Right renal pelvis (tissue), 4 donors: ENCODE measurements at places on chromosomes 4 and X.

GRCh38 chr4:30754021-30754420 is 33.9 kb downstream of the PCDH7 start:
- DNase-seq, result no peak

GRCh38 chr4:158812543-158812942 is 43.7 kb downstream of the FNIP2 start:
- DNase-seq, result no peak

DNA sequence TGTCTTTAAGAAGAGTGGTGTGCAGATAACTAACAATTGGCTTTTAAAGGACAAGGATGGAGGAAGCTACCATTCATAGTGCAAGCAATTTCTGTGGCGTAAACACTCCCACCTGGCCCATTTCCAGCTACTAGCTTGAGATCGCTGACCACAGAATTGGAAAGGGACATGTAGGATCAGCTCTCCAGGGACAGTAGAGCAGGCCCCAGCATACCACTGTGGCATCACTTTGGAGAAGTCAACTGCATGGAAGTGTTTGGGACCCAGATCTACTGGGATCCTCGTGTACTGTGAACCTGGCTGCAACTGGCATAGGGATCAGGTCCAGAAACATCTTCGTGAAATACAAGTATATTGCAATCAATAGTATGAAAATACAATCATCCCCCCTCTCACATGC is 515.0 kb downstream of the INPP4B start:
- DNase-seq, result no peak

DNA sequence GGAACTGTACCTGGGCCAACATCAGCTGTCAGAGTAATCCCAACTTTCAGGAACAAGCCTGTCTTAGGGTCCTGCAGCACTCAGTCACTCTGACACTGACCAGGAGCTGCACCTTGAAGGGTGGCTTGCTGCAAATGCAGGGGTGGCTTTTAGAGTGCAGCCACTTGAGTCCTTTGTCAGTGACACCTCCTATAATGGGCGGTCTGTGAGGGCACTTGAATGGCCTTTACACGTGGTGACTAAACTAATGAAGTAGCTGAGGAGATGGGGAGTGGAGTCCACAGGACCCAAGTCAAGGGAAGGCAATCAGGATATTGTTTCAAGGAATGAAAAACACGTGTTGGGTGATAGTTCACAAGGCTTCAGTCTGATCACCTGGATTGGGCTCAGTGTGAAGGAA is 11.1 kb upstream of the LNX1 start:
- DNase-seq, result no peak

- no peak for DNase-seq
Observed at GRCh38 chrX:24838629-24839028, 144.9 kb downstream of the POLA1 start.

- DNase-seq, result no peak
Observed at GRCh38 chrX:68997511-68997910, 167.7 kb downstream of the PJA1 start.

DNA sequence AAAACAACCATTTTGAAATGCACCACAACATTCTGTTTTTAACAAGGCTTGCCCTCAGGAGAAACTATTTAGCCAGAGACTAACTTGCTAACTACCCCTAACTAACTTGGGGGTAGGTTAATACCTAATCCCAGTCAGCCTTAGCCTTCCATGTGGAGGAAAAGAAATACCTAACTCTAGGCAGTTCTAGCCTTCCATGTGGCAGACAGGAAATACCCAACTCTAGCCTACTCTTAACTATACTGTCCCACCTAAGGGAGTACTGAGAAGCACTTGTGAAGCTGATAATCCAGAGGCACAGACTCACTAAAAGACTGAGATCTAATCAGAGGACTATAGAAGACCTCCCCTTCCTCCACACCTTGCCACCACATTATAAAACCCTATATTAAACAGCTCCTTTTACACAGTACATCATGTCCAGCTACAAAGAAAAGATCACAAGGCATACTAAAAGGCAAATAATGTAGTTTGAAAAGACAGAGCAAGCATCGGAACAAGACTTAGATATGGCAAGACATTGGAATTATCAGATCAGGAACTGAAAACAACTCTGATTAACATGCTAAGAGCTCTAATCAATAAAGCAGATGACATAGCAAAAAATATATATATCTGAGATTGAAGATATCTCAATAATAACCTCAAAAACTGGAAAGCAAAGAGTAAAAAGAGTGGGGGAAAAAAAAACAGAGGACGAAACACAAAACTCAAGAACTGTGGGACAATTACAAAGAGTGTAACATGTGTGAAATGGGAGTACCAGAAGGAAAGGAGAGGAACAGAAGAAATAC is 52.2 kb downstream of the FRYL start:
- DNase-seq, result no peak

GRCh38 chr4:84920617-84921016 is 45.9 kb downstream of the WDFY3 start:
- DNase-seq, result no peak

DNA sequence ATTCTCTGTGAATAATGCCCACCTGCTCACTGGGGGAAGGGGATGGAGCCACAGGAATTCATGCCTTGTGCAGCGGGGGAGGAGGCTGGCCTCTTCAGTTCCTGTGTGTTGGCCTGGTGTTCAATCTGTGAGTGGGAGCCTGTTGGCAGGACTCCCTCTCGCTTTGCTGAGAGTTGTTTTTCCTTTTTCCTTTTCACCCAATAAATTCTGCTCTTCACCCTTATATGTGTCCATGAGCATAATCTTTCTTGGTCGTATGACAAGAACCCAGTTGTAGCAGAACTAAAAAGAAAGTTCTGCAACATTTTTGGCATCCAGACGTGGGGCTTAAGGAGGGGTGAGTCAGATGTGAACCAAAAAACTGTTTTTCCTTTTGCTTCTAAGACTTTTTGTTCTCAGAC is 235.2 kb upstream of the HDX start:
- no peak for DNase-seq

DNA sequence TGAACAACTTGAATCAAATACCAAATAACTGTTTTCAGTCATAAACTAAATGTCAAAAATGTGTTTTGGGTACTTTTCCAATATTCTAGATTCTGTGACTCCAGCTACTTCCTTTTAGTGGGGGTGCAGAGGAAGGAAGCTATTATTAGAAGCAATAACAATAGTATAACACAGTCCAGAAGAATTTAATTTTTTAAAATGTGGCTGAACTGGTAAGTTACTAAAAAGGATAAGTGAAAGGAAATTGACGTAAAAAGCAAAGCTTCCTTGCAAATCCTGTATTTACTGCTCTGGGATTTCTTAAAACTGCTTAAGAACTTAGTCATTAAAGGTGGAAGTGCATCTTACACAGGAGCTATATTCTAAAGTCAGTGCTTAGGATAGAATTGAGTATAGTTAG is 53.2 kb downstream of the MOSPD2 start:
- DNase-seq, result no peak

- no peak for DNase-seq
Observed at GRCh38 chrX:1658071-1658491, 43.2 kb downstream of the ASMT start.

- DNase-seq, result no peak
Observed at GRCh38 chrX:141760761-141761160, 62.2 kb upstream of the SPANXD start.

- no peak for DNase-seq
Observed at GRCh38 chrX:149643496-149643895, 11.9 kb upstream of the TMEM185A start.
